ENCODE measurements at places on chromosomes 6 and 20.

DNA sequence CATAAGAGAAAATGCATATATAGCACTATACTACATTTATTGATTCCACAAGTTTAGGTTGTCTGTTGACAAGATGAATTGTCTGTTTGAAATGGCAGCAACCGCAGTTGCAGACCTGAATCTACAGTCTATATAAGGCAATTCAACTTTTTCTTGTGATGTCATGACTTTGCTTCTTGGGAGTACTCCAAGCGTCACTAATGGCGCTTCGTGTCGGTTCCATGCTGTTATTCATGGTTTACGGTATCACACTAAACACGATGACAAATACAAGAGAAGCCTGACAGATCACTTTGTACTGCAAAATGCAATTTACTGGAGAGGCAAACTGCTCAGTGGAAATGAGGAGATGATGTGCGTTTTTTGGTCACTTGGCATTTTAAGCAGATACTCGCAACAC, 280.3 kb upstream of the TCF21 start:
- no peak for DNase-seq
- H3K27me3 ChIP-seq = no peaks in the 10 kb centered on the region
- H3K36me3 ChIP-seq = no peaks in the 10 kb centered on the region
- H3K4me3 ChIP-seq = no peak overlapping the region

DNA sequence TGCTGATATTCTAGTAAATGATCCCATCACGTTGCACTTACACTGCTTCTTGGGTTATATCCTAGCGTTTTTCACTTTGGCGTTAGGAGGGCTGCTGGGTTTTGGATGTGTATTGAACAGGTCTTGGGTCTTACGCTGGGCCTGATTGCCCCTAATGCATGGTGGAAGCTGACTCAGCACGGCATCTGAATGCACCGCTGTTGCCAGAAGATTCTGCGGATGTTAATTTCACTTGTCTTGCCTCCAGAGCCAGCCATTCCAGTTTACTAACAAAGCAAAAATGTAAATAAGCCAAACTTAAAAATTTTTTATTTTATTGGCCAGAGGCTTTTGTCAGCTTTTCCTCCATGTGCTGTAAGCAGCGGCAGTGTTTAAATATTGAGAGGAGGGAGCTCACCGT, 233.5 kb downstream of the TMEM242 start:
- no peak overlapping the region for H3K4me3 ChIP-seq
- no peak for DNase-seq
- no peaks in the 10 kb centered on the region for H3K4me1 ChIP-seq
- no peaks in the 10 kb centered on the region for H3K27me3 ChIP-seq
- H3K27ac ChIP-seq = no peak overlapping the region

- no peak for DNase-seq
- no peak overlapping the region for H3K27ac ChIP-seq
Observed at GRCh38 chr20:13447385-13448180, 191.1 kb downstream of the TASP1 start.

DNA sequence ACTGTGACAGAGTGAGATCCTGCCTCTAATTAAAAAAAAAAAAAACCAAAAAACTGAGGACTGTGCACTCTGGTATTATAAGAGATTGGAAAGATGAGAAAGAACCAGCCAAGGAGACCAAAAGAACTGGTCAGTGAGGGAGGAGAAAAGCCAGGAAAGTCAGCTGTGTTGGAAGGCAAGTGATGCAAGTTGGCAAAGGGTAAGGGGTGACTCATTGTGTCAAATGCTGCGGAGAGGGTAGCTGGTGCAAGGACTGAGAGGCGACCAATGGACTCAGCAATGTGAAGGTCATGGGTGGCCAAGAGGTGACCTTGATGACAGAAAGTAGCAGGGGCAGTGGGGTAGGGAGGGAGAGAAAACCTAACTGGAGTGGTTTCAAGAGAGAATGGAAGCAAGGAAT, 27.4 kb upstream of the LRRN4 start:
- no peak for DNase-seq
- no peaks in the 10 kb centered on the region for H3K27me3 ChIP-seq
- no peaks in the 10 kb centered on the region for H3K36me3 ChIP-seq
- no peak overlapping the region for H3K27ac ChIP-seq
- no peak overlapping the region for H3K4me3 ChIP-seq

DNA sequence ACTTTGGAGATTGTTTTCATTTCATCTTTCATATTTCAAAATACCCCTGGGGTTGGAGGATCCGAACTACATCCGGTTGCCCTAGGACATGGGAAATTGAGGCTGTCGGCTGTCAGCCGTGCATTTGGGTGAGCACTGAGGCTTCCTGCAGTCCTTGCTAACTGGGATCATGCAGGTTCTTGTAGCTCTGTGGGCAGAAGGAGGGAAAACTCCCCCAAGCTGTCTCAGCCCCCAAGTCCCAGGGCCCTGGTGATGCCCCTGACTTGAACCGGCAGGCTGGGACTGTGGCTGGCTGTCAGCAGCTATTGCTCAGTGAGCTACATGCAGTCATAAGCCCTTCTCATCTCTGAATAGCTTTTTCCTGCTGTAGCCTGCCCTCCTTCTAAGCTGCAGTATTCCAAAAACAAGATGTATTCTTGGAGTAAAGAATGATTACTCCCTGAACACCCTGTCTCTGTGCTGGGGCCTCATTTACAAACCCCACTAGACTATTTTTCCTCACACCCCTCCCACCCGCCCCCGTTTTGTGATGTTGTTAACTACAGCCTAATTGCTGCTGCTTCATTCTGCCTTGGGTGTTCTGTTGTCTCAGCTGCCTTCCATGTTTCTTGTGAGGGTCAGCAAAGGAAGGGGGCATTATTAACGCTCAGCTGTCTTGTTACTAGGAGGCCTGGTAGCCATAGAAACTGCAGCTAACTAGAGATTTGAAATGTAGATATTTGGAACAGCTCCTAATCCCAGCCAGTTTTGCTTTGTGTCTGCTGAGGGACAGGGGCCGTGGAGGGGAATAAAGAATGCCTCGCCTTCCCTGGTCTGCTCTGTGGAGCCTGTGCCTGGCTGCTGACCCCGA, 18.1 kb downstream of the MTRES1 start:
- H3K36me3 ChIP-seq = peaks cover 7% of the 10 kb centered on the region
- no peak overlapping the region for H3K4me3 ChIP-seq
- DNase-seq = no peak
- no peak overlapping the region for H3K27ac ChIP-seq
- H3K27me3 ChIP-seq = no peaks in the 10 kb centered on the region

DNA sequence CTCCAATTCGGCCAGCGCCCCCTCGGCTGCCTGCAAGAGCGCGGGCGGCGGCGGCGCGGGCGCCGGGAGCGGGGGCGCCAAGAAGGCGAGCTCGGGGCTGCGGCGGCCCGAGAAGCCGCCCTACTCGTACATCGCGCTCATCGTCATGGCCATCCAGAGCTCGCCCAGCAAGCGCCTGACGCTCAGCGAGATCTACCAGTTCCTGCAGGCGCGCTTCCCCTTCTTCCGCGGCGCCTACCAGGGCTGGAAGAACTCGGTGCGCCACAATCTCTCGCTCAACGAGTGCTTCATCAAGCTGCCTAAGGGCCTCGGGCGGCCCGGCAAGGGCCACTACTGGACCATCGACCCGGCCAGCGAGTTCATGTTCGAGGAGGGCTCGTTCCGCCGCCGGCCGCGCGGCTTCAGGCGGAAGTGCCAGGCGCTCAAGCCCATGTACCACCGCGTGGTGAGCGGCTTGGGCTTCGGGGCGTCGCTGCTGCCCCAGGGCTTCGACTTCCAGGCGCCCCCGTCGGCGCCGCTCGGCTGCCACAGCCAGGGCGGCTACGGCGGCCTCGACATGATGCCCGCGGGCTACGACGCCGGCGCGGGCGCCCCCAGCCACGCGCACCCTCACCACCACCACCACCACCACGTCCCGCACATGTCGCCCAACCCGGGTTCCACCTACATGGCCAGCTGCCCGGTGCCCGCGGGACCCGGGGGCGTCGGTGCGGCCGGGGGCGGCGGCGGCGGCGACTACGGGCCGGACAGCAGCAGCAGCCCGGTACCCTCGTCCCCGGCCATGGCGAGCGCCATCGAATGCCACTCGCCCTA, 963 bp downstream of the FOXF2 start:
- H3K27me3 ChIP-seq = peaks cover 57% of the 10 kb centered on the region
- no peaks in the 10 kb centered on the region for H3K36me3 ChIP-seq
- peak overlapping the region; percentile 25 for H3K4me3 ChIP-seq
- DNase-seq = no peak
- H3K4me1 ChIP-seq = peaks cover 28% of the 10 kb centered on the region

DNA sequence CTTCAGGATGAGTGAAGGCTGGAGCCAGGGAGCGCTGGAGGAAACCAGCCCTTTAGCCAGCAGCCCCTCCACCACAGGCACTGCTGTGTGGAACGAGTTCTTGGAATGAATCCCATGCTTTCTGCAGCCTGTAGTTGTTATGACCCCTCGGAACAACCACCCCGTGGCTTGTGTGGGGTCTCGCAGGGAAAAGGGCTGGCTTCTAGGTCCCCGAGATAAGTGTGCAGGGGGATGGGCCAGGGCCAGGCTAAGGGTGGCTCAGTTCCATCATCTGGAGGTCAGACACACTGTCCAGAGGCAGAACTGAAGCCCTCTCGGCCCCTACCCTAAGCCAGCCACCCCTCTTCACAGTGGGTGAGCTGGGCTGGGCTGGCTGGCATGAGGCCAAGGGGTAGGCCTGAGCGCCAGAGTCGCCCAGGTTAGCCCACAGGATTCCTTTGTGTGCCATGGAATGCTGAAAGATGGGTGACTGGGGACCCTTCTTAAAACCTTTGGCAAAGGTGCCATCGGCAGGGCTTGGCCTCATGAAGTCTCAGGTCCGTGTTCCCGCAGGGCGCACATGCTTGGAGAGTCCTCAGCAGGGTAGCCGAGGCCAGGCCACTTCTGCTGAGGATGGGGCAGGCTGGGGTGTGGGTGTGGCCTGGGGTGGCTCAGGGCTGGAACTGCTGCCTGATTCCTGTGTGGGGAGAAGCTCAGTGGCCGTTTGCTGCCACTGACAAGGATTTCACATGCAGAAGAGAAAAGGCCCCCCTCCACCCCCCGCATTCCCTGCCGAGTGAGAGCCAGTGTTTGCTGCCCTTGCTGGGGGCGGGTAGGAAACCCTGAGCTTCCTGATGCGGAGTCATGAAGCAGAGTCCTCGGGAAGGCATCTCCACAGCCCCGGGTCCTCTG, 24.6 kb downstream of the SPATA2 start:
- no peak overlapping the region for H3K4me3 ChIP-seq
- DNase-seq = no peak
- H3K27me3 ChIP-seq = no peaks in the 10 kb centered on the region
- H3K27ac ChIP-seq = no peak overlapping the region

All from effector memory CD4-positive, alpha-beta T cell (primary cell).